ENCODE measurements at places on chromosomes 6 and 20.

GRCh38 chr6:30542404-30542725 is 13.9 kb downstream of the GNL1 start:
- DNase-seq, result no peak

DNA sequence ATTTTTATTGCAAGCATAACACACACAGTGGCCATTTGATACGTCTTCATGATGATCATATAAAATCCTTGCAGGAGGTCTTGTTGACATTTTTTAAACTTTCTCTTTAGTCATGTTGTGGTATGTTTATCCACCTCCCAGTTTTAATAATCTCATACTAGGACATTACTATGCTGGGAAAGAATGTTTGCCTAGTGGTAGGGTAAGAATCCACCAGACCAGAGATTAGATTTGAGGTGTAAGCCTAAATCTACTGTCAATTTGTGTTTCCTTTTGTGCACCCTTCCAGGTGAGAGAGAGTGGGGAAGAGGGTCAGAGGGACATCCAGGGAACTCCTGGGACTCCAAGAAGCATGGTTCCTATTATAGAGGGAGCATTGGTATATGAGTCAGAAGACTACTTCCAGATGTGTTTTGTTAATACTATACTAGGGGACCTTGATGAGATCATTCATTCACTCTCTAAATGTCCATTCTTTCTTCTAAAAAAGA is 298.3 kb upstream of the SASH1 start:
- no peak for DNase-seq

- DNase-seq, result no peak
Measured at GRCh38 chr6:24227556-24227955, 101.5 kb downstream of the NRSN1 start.

DNA sequence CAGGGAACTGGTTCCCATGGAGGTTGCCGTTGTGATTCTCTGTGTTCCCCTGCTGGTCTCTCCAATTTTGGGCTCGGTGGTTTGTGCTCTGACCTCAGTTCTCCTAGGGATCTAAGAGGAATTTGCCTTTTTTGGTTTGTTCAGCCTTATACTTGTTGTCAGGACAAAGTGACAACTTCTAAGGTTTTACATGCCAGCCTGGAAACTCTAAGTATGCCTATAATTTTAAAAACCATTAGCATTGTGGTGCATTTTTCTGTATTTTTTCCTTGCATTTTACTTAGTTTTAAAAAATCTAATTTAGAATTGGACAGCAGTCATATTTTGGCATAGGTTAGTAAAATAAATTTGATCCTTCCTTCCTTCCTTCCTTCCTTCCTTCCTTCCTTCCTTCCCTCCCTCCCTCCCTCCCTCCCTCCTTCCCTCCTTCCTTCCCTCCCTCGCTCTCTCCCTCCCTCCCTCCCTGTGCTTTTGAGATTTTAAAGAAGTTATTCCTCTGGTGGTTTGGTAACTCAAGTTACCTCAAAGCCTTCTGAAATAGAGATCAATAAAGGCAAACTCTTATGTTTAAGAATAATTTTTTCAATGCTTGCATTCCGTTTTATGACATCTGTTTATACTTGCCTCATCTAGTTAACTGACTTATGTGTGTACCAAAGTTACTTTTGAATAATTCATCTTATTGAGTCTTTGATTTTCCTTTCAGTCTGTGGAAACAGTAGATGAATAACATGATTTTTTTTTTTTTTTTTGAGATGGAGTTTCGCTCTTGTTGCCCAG is 141.3 kb upstream of the RGS17 start:
- DNase-seq, result no peak

DNA sequence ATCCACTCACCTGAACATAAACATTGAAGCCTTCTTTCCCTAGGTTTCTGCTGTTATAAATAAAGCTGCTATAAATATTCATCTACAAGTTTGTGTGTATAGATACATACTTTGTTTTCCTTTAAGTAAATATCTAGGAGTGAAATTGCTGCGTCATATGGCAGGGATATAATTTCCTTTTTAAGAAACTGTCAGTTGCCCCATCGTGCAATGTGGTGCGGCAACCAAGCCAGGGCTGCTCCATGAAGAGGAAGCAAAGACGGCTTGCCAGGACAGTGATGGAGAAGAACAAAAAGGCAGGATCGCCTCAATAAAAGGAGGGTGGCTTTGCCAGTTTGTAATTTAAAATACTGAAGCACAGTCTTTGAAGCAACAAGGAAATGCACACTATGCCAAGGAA is 36.6 kb downstream of the CITED2 start:
- no peak for DNase-seq

DNA sequence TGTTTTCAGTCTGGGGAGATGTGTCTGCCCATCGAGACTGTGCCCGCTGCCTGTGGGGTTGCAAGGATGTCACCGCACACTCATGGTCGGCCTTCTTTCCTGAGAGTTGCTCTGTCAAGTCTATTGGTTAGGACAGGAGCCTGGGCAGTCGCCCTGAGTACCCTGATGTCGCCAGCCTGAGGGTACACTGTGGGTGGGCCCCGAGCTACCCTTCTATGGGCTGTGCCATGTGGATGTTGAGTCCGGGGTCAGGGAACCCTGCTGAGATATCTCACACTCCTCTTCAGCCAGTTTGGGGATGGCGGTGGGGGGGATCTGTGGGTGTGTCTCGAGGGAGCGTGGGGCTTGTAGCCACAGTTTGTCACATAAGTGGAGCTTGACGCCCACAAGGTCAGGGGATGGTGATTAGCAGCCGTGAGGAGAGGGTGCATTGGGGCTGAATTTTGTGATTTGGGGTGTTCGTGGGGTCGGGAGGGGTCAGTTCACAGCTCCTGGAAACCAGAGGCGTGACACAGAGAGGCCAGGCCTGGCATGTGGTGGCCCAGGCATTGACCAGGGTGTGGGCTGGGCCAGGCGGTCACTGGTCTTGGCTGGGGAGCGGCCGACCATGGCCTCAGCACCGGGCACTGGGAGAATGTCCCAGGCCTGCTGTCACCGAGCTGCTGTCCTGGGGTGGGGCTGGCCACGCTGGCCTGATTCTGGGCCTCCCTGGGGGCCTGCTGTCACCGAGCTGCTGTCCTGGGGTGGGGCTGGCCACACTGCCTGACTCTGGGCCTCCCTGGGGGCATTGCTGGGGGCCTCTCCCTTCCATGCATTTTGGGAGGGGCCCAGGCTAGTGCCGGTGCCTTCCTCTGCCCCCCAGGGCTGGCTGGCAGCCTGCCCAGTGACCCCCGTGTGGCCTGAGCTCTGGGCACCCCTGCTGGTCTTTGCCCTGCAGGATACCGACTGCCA is 1.6 kb upstream of the NPBWR2 start:
- DNase-seq, result no peak

DNA sequence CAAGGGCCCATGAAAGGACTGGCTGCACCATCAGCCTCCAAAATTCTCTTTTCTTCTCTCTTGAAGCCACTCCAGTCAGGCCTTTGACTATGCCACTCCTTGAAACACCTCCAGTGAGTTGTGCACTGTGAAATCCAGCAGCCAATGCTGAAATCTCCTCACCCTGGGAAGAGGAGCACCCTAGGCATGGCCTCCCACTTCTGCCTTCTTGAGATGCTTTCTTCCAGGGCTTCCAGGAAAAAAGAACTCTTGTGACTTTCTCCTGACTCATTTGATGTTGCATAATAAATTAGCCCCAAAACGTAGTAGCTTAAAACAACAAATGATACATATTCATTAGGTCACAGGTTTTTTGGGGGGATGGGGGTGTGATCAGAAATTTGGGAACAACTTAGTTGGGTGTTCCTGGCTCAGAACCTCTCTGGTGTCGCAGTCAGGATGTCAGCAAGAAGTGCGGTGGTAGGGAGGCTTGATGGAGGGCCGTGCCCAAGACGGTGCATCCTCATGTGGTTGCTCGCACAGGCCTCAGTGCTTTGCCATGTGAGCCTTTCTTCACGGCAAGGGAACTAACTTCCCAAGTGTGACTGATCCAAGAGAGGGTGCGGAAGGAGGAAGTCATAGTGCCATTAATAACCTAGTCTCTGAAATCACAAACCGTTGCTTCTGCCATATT is 12.1 kb downstream of the NCR2 start:
- no peak for DNase-seq

DNA sequence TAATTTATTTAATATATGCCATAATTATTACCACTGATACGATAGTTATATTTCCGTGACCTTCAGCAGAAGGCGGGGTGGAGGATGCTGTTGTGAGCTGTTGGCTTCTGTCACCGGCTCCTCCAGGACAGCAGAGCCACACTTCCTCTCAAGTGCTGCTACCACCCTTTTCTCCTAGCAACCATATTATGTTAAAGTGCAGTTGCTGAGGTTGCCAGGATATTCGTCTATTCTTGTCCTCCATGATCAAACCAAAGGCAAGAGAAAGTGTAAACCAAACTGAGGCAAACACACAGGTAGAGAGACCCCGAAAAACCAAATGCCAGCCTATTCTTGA is 27.8 kb downstream of the RGS17 start:
- DNase-seq, result no peak
